ENCODE measurements at places on chromosomes 4 and X.

DNA sequence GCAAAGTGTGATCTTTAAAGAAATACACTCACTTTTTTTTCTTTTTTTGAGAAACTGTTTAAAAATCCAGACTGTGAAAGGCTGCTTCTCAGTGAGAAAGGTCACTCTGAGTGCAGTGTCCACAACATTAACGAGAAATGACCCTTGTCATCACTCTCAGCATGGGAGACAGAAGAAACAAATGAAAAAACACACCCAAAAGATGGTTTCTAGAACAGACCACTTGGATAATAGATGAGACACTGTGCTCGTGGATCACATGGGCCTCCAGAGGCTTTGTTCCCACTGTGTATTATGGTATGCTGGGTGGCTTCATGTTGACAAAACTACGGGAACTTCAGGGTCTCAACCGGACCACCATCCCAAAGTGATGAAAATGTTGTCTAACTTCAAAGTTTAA, 64.9 kb downstream of the NEUROG2 start:
- no peak for DNase-seq

GRCh38 chr4:102089850-102090621, 255.2 kb downstream of the SLC39A8 start:
- no peak for DNase-seq

GRCh38 chrX:71910986-71911730, 513 bp downstream of the NHSL2 start:
- DNase-seq = no peak

GRCh38 chr4:133647206-133647605, 498.1 kb downstream of the PCDH10 start:
- DNase-seq = no peak

DNA sequence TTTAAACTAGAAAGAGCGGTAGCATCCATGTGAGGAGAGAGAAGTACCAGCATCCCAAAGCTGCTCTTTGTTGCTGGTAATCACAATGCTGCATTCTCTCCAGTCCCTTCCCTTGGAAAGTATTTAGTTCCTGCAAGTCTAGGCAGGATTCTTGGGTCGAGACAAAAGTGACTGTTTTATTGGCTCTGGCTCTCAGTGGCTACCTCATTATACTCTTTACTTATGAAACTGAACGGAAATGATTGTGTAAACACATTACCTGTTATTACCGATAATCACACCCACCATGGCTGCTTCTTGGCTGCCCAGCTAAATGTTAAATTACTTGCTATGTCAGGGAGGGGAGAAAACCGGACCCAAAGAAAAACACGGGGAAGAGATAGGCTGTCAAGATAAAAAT, 26.2 kb downstream of the ATXN3L start:
- no peak for DNase-seq

DNA sequence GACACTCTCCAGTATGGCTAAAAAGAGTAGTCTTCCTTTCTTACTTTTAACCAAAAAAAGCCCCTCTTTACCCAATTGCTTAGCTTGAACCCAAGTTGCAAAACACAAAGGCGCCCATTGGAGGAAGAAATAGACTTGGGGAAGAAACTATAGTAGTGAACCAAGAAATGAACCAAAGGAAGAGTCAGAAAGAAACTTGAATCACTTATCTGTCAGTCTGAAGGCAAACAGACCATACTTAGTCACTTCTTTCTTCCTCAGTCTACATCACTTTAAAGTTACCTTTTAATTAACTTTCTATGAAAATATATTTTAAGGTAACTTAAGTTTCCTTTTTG, 161.4 kb upstream of the GIMD1 start:
- DNase-seq = no peak

DNA sequence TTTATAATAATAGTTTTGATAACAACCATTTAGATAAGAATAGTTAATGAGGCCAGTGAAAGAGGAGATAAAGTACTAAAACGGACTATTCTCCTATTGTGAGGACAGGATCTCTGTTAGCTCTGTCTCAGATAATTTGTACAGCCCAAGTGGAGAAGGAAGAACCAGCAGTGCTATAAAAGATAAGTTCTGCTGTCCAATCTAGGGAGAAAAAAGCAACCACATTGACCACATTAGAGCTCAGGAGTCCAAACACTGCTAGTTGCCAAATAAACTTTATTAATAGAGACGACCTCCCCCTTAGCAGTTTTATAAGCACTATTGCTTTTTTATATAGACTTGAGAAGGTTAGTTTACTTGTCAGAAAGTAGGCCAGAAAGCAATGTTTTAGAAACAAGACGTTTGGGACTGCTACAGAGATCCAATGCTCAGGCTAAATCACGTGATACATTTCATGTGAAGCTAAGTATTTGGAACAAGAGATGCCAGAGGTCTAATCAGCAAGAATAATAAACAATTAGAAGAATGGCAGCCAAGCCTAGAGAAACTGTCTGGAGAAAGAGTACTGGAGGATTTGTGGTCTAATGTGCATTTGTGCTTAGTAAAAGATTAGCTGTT, 15.9 kb downstream of the IL15 start:
- no peak for DNase-seq

DNA sequence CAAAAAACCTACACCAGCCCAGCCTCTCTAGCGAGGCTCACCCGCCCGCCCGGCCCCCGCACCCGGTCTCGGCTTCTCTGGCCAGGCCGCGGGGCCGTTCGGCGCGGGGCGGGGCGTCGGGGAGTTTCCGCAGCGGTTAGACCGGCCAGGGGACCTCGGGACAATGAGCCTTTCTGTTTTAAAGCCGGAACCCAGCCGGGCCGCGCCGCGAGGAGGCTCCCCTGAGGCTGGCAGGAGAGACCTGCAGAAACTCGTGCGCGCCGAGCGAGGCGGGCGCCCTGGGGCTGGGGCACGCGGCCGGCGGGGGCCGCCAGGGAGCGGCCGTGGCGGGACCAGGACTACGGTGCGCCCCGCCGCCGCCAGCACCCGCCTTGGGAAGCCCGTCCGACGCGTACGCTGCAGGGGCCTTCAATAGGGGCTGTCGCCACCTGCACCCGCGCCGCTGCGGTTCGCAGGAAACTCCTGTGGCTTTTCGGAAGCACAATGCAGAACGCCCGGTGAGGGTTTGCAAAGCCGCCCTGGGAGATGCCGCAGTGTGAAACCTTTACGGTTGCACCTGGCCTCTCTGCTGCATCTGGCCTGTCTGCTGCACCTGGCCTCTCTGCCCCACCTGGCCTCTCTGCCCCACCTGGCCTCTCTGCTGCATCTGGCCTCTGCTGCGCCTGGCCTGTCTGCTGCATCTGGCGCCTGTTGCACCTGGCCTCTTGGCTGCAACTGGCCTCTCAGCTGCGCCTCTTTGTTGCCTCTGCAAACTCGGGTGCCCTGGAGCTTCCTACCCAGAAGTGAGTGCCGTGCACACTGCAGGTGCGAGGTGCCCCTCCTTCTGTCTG, 63.9 kb downstream of the TRAPPC11 start:
- peak; percentile 59 for DNase-seq

GRCh38 chr4:176784816-176785215, 7.9 kb downstream of the VEGFC start:
- no peak for DNase-seq

GRCh38 chr4:55866973-55867574, 13.6 kb downstream of the EXOC1 start:
- no peak for DNase-seq

- DNase-seq = no peak
These were observed 95.4 kb upstream of the FRG1 start for GRCh38 chr4:189845145-189845846.

DNA sequence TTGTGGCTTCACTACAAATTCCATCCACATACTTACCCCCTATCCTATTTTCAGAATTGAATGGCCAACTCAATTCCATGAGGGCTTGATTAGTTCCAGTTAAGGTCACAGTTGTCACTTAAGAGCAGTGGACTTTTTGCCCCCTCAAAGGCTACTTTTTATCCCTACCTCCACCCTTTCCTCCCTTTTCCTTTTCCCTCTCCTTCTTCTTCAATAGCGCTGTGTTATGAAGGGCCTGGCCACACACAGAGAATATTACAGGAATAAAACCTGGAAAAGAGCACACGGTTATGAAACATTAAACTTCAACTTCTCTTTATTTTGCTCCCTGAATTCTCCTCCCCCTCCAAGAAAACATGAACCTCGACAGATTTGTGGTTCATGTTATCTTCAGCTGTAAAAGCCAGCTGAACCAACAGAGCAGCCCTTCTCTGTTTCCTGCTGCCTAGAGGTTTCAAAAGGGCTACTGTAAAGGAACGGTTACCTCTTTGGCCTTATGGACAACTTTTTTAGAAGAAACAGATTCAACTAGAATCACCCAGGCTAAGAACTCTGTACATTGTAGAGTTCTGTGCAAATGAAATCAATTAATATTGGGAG, 87.0 kb upstream of the RPL34 start:
- DNase-seq = no peak

GRCh38 chr4:42478946-42479345, 81.7 kb downstream of the SHISA3 start:
- DNase-seq = no peak

DNA sequence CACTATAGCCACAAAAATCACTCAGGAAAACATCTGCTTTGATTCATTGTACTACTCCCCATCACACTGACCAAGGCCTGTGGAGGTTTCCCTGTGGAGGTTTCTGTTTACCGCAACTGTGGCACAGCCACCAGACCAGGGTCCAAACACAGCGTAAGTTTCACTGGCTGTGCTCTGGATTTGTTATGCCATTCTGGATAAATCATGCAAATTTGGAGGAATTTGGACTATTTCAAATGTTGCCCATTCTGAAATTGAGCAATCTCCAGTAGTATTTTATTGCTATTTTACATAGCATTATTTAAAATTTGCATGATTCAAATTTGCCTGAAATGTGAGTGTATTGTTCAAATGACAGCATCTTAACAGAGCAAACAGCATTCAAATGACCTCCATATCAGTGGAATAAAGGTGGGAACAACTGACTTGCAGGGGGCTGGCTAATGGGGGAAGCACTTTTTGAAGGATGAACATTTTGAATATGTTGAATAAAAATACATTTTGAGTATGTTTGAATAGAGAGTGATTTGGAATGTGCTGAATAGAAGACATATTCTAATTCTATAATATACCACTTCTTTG, 66.1 kb upstream of the ACSL1 start:
- no peak for DNase-seq

DNA sequence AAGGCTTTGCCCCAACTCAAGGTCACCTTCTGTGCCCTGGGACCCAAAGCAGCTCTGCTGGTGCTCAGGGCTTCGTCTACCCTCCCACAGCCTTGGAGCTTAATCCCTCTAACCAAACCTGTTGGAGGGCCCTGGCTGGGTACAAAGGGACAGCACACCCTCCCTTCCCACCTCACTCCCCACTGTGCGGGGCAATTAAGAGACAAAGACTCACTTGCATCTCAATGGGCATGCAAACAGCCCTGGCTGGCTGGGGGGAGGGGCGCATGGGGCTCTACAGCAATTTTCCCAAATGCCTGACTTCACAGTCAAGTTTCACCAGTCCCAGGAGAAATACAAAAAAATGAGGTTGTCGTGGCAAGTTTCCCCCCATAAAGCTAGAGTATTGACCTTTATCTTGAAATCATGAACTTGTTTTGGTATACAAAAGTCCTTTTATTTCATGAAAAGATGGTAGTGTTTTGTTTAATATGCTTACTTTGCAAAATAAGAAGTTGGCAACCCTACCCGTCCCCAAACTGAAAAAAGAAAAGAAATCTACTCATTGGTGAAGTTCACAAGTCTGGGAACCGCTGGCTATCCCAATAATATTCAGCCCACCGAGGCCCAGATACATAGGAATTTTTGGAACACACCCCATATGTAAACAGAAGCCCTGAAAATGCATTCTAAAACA, 4.1 kb upstream of the CD99L2 start:
- no peak for DNase-seq

GRCh38 chr4:165398570-165398969, 19.8 kb downstream of the CPE start:
- DNase-seq = no peak

DNA sequence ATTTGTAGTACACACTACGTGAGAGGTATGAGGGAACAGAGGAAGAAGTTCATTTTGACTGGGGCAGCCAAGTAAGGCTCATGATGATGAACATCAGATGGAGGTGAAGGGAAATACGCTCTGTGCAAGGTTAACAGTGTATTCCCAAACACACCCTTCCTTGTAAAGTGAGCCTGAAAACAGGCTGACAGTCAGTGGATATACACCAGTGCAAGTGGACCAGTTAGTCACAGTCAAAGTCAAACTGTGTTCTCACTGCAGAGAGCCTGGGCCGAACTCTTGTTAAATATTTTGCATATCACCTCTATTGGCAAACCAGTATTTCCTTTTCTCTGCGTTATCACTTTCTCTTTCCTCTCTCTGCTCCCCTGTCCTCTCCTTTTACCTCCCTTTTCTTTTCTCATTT, 23.4 kb upstream of the RHOH start:
- DNase-seq = no peak

- peak; percentile 71 for DNase-seq
These were observed 722 bp downstream of the NAAA start for GRCh38 chr4:75939890-75940691.

DNA sequence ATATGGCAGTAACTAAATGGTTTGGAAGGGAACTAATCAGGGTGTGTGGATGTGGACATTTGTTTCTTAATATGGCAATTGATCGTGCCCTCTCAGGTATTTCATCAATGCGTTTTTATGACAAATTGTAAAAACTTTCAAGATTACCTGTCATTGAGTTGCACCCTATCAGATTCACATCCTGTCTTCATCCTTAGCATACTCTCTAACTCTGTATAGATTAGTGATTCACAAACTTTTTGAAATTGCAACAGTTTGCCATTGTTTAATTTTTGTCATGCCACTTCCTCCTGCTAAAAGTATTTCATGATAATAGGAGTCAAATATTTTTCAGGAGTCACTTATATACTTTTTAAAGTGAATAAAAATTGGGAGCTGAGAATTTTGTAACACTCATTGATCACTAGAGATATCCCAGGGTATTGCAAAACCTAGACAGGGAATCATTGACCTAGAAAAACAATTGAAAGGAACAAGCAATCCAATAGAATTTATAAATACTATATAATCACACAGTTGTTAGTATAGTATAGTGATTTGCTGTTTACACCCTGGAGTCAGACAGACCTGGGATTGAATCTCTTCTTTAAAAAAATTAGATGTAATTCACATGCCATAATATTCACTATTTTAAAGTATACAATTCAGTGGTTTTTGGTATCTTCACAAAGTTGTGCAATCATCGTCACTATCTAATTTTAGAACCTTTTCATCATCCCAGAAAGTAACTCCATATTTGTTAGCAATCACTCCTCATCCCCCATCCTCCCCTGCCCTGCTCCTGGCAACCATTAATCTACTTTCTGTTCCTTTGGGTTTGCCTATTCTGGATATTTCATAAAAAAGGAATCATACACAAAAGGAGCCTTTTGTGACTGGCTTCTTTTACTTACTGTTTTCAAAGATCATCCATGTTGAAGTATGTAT, 8.9 kb downstream of the MID2 start:
- DNase-seq = no peak

GRCh38 chr4:155383541-155383940, 6.8 kb upstream of the MAP9 start:
- DNase-seq = no peak

DNA sequence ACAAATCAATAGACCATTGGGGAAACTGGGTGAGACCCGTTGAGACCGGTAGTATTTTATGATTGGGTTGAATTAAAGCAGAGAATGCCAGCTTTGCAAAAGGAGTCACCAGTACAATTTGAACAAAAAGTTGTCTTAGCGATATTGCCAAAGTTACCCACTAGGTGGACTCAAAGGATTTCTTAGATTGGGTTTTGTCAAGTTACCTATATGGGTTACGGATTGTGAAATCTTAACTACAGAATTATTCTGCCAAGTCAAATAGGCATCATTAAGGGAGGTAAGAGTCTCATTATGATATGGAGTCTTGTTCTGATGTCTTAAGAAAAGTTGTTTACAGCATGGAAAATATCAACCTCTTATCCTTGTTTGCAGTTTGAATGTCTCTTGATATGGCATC, 15.0 kb upstream of the CT47A1 start:
- no peak for DNase-seq

GRCh38 chr4:113837397-113837796, 75.9 kb upstream of the CAMK2D start:
- no peak for DNase-seq

All from ureter (tissue), 1 donor.